ENCODE measurements at places on chromosomes 3 and 15.

- DNase-seq, result peak; percentile 70
Observed at GRCh38 chr3:123328851-123329635, 119.8 kb downstream of the ADCY5 start.

DNA sequence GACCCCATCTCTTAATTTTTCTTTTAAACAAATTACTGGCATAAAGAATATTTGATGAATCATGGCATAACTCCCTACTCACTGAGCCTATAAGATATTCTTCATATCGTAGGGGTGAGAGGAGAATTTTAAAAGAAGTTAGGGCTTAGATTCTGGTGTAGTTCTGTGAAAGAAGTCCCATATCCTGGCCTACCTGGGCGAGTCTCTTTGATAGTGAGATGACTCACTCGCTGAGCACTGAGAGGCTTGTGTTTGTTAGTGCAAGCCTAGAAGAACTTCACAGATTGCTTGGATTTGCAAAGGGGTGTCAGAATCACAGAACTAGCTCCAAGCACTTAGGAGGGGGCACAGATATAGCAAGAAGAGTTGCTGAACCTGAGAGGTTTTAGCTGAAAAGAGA, 133.8 kb upstream of the TMC3 start:
- no peak for DNase-seq

- DNase-seq, result no peak
Observed at GRCh38 chr15:26394801-26395200, 378.1 kb downstream of the GABRB3 start.

GRCh38 chr3:58567251-58567515, 10.0 kb downstream of the FAM107A start:
- no peak for DNase-seq

DNA sequence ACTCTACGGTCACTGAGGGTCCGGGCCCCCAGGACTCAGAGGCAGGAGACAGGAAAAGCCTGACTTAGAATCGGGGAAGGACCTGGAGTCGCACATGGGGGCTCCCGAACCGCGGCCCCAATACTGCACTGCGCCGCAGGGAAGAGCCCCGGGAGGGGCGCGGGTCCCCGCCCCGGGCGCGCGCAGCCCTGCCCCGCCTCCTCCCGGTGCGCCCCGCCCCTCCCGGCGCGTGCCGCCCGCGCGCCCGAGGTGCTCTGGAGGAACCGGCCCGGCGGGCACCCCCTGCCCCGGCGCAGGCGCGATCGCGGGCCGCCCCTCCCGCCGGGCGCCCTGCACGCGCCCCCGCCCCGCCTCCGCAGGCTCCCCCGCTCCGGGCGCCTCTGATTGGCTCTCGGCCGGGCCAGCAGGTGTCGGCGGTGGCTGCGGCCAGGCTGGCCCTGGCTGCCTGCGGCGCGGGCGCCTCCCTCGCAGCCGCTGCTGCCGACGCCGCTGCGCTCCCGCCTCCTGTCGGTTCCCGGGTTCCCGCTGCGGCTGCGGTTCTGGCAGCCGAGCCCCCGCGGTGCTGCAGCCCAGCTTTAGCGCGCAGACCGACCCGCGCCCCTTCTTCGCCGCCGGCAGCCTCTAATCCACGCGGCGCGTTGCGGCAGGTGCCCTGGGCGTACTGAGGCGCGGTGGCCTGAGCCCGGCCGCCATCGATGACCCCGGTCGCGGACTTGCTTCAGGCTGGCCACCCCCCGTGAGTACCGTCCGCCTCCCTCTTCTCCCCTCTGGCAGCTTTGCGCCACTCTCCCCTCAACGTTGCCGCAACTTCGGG, at the start of gene MYRIP:
MYRIP (plus strand) TSS at position 429 of the 814 bp plus-strand sequence. CDS start 91,208 bp downstream, outside the sequence.
- peak; percentile 79 for DNase-seq

- no peak for DNase-seq
Observed at GRCh38 chr3:50302095-50303012, 1.0 kb downstream of the HYAL1 start.

GRCh38 chr3:117898722-117899522, 1135.7 kb downstream of the IGSF11 start:
- peak; percentile 1 for DNase-seq

- no peak for DNase-seq
Observed at GRCh38 chr3:142088522-142088921, 60.8 kb downstream of the TFDP2 start.

- DNase-seq, result no peak
Observed at GRCh38 chr3:29677421-29677820, 396.6 kb downstream of the RBMS3 start.

GRCh38 chr15:28022181-28022580, 76.9 kb downstream of the OCA2 start:
- no peak for DNase-seq

GRCh38 chr3:14804835-14805780, 13.7 kb upstream of the FGD5 start:
- DNase-seq, result no peak

Data from K562 (cell line).